Ascending aorta (tissue), 2 donors: ENCODE measurements at places on chromosomes 5 and 9.

DNA sequence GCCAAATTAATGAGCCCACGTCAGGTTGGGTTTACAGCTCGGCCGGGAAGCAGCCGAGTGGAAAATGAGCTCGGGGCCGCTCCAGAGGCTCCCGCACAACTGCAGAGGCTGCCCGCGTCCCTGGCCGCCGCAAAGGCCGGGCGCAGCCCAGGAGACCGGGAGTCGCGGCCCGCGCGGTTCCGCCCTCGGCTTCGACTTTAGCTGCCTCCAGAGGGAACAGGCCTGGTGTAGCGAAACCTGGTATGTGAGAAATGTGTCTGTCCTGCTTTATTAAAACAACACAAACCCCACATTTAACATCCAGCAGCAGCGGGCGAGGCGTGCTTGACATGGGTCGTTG, 66.2 kb downstream of the FOXD1 start:
- DNase-seq, result no peak

GRCh38 chr9:133685653-133686609, 49.8 kb downstream of the DBH start:
- no peak for DNase-seq

GRCh38 chr5:166909040-166909439, 1382.4 kb upstream of the WWC1 start:
- DNase-seq, result no peak

DNA sequence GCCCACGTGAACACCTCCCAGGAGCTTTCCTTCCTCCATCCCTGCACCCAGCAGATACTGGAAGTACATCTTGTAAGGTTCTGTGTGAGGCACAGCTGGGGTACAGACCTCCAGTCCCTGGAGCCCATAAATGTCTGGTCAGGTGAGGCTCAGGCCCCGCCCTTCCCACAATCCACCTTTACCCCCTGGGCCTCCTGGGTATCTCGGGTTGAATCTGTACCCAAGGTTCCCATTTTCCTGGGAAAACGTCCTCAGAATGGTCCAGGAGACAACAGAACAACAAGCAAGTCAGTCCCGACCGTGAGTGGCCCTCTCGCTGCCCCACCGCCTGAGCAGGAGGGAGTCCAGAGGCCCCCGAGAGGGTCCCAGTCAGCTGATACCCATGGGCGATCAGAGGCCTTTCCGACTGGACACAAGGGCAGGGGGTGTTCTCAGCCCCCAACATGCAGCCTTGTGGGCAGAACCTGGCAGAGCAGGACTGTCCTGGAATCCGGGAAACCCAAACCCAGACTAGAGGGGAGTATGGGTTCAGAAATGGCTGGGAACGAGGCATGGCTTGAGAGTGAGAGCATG, 4.3 kb downstream of the SPATA31E1 start:
- DNase-seq, result no peak

GRCh38 chr9:115098226-115098965, 19.6 kb downstream of the TNC start:
- no peak for DNase-seq

GRCh38 chr9:76510041-76510440, 51.1 kb downstream of the GCNT1 start:
- DNase-seq, result no peak

- DNase-seq, result no peak
Measured at GRCh38 chr9:91726406-91727100, 223.5 kb downstream of the ROR2 start.

DNA sequence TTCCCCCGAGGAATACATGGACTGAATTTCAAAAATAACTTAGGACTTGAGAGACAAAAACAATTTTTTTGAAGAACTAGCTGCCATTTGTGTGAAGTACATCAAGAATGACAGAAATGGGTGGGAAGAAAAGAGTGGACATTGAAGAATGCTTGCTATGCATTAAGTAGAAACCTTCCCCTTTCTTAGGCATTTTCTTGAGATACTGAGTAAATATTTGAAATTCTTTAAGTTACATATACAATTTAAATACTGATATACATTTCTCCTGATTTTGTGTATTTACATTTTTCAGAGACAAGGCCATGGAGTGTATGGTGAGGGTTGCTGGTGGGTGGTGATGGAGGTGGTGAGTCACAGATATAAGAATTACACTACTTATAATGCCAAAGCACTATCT, 319.3 kb upstream of the ADAMTSL1 start:
- DNase-seq, result no peak

- DNase-seq, result no peak
Measured at GRCh38 chr5:7884491-7885267, 15.7 kb downstream of the MTRR start.

GRCh38 chr9:19649336-19650041, 139.3 kb downstream of the SLC24A2 start:
- no peak for DNase-seq

DNA sequence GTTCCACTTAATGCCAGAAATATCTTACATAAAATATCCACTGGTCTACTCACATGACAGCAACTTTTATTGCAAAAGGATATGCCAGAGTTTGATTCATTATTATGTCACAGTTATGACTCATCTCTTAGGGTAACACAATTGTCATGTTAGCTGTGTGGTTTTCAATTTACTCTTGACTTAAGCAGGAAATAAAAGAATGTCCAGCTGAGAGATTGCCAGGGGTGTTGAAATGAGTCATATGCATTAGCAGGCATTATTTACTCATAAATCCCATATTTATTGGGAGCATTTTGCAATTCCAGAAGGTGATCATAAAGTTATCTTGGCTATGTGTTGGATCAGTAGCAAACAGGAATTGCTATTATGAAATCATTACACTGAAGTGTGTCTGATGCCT, 1164.6 kb upstream of the CDH18 start:
- DNase-seq, result no peak

GRCh38 chr9:35687972-35688557, 1.7 kb downstream of the TPM2 start:
- no peak for DNase-seq

- no peak for DNase-seq
Measured at GRCh38 chr5:83498585-83498984, 27.0 kb downstream of the VCAN start.

DNA sequence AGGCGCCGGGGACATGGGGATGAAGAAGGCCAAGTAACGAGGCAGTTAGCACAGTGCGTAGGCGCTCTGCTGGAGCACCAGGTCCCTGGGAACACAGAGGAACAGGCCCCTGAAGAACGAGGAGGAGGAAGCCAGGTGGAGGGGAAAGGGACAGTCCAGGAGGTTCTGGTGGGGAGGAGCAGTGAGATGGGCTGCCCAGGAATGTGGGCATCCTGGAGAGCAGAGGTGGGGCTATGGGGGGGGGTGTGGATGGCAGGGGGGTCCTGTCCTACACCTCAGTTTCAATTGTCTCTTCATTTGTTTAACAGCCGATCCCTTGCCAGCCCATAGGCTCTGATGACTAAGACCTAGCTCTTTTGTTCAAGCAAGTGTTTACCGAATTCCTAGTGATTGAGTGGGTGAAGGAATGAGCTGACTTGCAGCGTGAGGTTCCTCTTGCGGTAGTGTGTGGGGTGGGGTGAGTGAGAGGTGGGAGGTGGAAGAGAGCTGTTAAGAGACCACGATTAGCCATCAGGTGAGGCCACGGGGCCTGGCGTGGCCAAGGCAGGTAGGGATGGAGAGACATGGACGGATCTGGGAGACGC, 8.4 kb upstream of the PHYHD1 start:
- DNase-seq, result peak; percentile 76

DNA sequence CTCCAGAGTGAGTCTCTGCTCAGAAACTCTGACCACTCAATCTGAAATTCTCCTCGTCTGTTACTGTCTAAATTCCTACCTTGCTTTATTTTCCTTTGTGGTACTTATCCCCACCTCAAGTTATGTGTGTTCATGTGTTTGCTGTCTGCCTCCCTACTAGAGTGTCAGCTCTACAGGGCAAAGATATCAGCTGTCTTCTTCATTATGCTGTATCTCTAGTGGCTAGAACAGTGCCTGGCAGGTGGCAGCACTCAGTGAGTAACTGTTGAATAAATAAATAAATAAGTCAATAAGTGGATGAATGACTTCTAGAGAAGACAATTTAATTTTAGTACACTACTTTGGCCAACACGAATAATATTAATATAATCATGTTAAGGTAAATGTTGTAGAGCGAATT, 92.3 kb downstream of the BOD1 start:
- DNase-seq, result no peak

DNA sequence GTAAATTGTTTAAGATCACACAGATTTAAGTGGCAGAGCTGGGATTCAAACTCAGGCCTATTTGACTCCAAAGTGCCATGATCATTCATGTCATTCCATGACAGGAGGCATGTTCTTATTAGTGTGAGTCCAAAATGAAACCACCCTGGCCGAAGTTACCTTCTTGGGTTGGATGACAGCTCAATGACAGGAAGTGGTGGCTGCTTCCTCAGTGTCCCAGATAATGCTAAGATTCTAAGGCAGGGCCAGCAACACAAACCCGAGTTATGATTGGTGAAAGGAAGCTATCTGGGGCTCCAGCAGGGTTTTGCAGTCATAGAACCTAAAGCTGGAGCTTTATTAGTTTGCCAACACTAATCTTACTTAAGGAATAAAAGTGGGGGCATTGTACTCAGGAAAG, 340.4 kb downstream of the SLIT3 start:
- no peak for DNase-seq

GRCh38 chr5:172730222-172730621, 40.8 kb downstream of the DUSP1 start:
- no peak for DNase-seq

- no peak for DNase-seq
Measured at GRCh38 chr5:169003721-169004541, 297.0 kb downstream of the SLIT3 start.

GRCh38 chr9:135616619-135617537, 22.5 kb downstream of the GLT6D1 start:
- no peak for DNase-seq

DNA sequence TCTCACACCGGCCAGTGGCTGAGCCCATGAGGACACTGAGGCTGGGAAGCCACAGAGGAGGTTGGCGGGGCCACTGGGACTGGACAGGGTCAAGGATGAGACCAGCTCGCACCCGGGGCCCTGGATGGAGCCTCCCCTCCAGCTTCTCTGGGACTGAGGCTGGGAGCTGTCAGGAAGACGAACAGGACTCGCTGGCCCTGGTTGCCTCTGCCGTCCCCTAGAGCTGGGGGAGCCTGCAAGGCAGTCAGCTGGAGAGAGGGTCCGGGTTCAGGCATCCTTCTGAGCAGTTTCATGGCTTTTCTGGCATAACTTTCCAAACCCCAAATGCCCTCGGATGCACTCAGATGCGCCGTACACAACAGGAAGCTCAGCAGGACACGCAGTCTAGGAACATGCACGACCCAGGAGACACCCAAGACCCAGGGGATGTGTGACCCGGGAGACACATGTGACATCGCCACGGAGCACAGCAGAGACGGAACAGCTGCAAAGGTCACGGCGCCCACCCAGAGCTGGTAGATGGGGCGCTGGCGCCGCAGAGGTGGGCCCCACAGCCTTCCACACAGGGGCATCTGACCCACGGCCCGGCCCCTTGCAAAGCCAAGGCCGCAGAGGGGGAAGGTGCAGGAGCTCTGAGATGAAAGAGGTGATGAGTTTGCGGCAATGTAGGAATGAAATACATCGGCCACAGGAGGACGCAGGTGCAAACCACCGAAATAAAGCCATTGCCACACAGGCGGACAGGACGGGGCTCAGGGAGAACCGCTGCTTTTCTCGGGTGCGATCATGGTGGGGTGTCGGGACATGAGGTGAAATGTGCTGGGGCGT, 17.1 kb downstream of the TPPP start:
- DNase-seq, result peak; percentile 44

GRCh38 chr9:123678038-123678877, 251.7 kb downstream of the DENND1A start:
- no peak for DNase-seq

DNA sequence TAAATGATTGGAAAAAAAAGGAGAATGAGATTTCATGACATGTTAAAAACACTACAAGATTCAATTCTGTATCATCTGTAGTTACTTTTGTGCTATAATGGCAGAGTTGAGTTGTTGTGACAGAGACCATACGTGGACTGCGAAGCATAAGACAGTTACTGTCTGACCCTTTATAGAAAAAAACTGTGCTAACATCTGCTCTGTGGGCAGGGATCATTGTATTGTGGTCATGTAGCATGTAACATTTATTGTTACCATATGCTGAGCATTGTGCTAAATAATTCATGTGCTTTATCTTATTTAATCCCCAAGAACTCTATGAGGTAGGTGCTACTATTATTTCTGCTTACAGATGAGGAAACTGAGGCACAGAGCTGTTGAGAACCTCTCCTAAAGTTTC, 147.3 kb upstream of the HMHB1 start:
- no peak for DNase-seq

GRCh38 chr5:142287096-142287972, 37.5 kb downstream of the SPRY4 start:
- no peak for DNase-seq

- DNase-seq, result no peak
Measured at GRCh38 chr5:33401482-33402390, 39.0 kb upstream of the TARS1 start.

GRCh38 chr5:168883281-168883741, 304.1 kb upstream of the PANK3 start:
- no peak for DNase-seq

GRCh38 chr5:127891942-127892341, 188.8 kb downstream of the CCDC192 start:
- DNase-seq, result no peak

DNA sequence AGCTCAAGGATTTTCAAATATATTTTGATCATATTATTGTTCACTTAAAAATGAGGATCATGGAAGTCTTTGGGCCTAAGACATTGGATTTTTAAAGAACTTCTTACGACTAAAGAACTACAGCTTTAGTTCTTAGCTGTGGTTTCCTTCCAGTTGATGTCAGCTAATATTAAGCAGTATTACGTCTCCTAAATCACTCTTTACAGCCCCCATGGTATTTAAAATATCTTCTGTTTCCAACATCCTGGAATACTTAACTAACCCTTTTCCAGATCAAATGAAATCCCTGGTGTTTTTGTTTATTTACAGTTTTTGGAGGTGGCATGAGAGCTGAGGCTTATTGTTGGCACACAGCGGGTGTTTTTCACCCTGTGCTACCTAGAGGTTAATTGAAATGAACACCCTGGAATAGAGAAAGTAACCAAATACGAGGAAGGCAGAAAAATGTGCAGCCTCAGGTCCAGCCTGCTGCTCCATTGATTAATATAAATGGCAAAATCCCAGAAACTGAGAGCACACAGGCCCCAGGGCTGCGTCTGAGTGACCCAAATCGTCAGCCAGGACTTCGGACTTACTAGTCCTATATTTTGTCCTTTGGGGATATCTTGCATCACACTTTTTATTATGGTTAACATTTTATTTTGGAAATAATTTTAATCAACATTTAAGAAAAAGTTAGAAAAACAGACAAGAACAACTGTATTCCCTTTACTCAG, 52.3 kb upstream of the ICE1 start:
- no peak for DNase-seq

GRCh38 chr5:29134418-29134817, 2059.1 kb upstream of the CDH6 start:
- DNase-seq, result no peak

DNA sequence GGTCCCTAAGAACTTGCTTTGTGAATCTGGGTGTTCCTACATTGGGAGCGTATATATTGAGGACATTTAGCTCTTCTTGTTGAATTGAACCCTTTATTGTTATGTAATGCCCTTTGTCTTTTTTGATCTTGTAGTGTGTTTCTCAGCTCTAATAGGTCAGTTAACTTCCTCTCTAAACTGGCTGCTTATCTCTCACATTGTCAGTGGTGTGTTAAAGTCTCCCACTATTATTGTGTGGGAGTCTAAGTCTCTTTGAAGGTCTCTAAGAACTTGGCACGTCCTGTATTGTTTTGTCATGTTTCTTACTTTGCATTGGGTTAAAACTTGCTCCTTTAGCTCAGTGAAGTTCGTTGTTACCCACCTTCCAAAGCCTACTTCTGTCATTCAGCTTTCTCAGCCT, 36.2 kb downstream of the RIC1 start:
- no peak for DNase-seq
